ENCODE measurements at places on chromosomes 1 and 21. TPM values are rescaled to one million over a fixed set of nuclear protein-coding genes. Genes with fewer than 3 reads are reported as not detected.

TAS1R1 gene
- total RNA-seq: not detected

PLXNA2 gene
- 30.3 TPM for total RNA-seq

NBPF19 gene
- 23.6 TPM for total RNA-seq

SPATA45 gene
- not detected for total RNA-seq

RAB7B gene
- total RNA-seq: 37.2 TPM

IL19 gene
- total RNA-seq: not detected

ZNF593OS gene
- not detected for total RNA-seq

CHRM3 gene
- total RNA-seq: 8.4 TPM

SELP gene
- 0.44 TPM for total RNA-seq

SPATA21 gene
- total RNA-seq: not detected

UHMK1 gene
- total RNA-seq: 27.1 TPM

RHBDL2 gene
- total RNA-seq: 23.0 TPM

CLIC6 gene
- 4.0 TPM for total RNA-seq

LCE1E gene
- 45.3 TPM for total RNA-seq

HRNR gene
- total RNA-seq: 0.04 TPM

INKA2 gene
- 3.7 TPM for total RNA-seq

MIER1 gene
- total RNA-seq: 22.1 TPM

SORT1 gene
- total RNA-seq: 29.8 TPM

RNU1-4 gene
- under 0.01 TPM for total RNA-seq

PRKAA2 gene
- 2.1 TPM for total RNA-seq

MAP1LC3C gene
- 7.4 TPM for total RNA-seq

ZBTB48 gene
- 36.3 TPM for total RNA-seq

ETNK2 gene
- total RNA-seq: 36.0 TPM

OR2T2 gene
- total RNA-seq: not detected

IFNLR1 gene
- 14.7 TPM for total RNA-seq

SOAT1 gene
- total RNA-seq: 6.1 TPM

LMX1A gene
- not detected for total RNA-seq

TUT4 gene
- 94.0 TPM for total RNA-seq

SPRR2B gene
- not detected for total RNA-seq

GUCA2A gene
- total RNA-seq: not detected

SZRD1 gene
- 54.0 TPM for total RNA-seq

Measured in lower leg skin (tissue), 4 donors.